ENCODE measurements at places on chromosomes 2 and 18.

DNA sequence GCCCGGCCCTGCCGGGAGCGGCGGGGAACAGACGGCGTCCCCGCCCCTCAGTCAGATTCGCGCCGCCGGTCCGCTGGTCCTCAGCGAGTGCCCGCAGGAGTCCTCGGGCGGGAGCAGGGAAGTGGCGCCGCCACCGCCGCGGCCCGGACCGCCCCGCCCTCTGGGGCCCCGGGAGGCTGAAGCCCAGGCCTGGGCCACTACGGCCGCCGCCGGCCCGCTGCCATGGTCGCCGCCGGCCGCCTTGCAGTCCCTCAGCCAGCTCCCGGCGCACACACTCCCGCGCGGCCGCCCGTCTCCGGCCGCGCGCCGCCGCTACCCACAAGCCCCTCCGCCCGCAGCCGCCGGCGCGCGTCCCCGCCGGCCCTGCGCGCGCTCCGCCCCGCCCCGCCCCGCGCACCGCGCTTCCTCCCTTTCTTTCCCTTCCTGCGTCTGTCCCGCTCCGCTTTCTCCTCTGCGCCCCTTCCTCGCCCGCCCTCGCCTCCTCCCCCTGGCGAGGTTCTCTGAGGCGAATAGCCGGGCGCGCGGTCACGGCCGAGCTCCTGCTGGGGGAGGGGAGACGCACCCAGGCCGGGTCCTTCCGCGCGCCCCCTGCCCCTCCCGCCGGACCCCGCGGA is at the start of gene ROCK2:
Gene ROCK2 (minus strand): TSS at position 295 of the 614 bp plus-strand sequence. CDS start 500 bp downstream, outside the sequence.
- DNase-seq, result peak; percentile 95

- no peak for DNase-seq
Observed at GRCh38 chr2:216858312-216858711, 1.6 kb downstream of the TNP1 start.

- no peak for DNase-seq
Observed at GRCh38 chr2:9754532-9754887, 88.8 kb upstream of the TAF1B start.

GRCh38 chr2:67923696-67924095 is 139.1 kb downstream of the C1D start:
- no peak for DNase-seq

DNA sequence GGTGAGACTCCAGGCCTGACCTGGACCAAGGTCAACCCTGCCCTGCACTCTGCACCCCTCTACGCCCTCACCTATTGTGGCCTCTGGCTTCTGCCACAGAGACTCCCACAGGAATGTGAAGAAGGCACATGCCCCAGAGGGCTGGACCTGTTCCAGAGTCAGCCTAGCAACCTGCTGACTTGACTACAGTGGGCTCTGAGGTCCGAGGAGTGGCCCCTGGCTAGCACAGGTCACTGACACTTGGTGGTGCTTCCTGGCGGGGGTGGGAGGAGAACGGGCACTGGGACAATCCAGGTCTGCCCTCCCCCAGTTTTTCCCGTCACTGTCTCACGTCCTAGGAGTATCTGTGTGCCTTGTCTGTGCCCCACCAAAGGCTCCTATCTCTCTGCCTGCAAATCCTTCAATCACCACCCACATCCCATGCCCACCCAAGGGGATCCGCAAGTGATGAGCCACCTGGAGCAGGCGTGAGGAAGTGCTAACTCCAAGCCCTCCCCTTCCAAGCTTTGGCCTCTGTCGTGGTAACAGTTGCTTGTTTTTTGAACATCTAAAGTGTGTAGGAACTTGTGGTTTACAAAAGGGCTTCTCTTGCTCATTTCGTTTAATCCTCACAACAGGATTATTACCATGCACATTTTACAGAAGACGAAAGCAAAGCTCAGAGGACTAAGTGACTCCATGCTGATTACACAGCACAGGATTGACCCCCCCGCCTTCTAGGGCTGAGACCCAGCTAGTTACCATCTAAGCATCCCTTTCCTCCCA is 86.2 kb downstream of the MCFD2 start:
- no peak for DNase-seq

GRCh38 chr18:55365342-55365741 is 222.7 kb downstream of the TCF4 start:
- DNase-seq, result no peak

GRCh38 chr2:157221394-157221988 is 36.0 kb upstream of the GALNT5 start:
- DNase-seq, result no peak

GRCh38 chr2:230412371-230412711 is 3.7 kb upstream of the SP100 start:
- no peak for DNase-seq

- DNase-seq, result no peak
Observed at GRCh38 chr18:63363951-63364350, 3.1 kb downstream of the KDSR start.

DNA sequence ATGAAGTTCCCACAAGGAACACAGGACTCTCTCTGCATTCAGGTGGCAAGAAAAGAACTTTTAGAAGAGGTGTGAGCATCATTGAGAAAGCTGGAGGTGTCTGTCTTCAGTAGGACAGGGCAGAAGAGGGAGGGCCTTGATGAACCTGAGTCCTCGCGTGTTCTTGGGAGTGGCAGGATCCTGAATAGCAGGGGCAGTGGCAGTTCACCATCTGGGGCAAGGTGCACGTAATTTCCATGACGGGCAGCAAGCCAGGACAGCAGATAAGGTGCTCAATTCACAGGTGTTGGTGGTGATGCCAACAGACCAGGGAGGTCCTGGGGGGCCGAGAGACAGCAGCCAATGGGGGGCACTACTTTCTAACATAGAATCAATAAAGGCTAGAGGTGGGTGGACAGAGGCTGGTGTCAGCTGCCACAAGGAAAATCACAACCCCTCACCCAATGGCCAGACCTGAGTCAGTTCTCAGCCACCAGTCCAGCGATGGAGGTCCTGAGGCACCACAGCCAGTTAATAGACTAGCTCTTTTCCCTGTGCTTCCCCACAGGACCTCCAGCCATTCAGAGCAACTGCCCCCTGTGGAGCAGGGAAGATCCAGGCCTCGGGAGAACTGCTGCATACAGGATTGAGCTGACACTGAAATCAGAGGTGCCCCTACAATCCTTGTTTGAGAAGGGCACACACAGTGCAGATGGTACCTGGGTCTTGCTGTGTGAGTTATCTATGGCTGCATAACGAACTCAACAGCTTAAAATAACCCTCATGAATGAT is 10.9 kb upstream of the HDAC4 start:
- DNase-seq, result no peak

All from Caco-2 (cell line).